ENCODE measurements at places on chromosomes 2 and 18. TPM values are rescaled to one million over a fixed set of nuclear protein-coding genes. Genes with fewer than 3 reads are reported as not detected.

The PAPOLG gene
- 11.2 TPM for total RNA-seq

The FRZB gene
- total RNA-seq = 2.0 TPM

The TAF4B gene
- total RNA-seq = 2.6 TPM

The FAM161A gene
- total RNA-seq = 2.6 TPM

The PIEZO2 gene
- total RNA-seq = 6.6 TPM

The KCNJ13 gene
- not detected for total RNA-seq

The GALNT5 gene
- total RNA-seq = 32.4 TPM

DNA sequence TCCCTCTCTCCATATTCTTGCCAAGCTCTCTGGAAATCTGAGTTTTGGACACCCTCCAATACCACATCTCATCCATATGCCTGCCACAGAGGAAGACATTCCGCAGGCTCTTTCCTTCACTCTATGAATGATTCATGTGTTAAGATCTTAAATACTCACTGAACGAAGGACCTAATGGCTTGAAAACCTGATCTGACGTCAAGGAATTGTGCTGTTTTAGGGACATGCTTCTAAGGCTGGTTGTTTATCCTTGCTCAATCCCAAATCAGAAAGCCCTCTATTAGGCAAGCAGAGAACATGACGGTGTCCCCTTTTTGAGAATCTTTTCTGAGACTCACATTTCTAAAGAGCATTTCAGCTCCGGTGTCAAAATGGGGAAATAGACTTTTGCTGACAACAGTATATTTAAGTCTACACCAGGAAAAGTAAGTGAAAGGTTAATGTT lies 83.7 kb upstream of the GALNT5 start:
- peak; percentile 100 for DNase-seq

DNA sequence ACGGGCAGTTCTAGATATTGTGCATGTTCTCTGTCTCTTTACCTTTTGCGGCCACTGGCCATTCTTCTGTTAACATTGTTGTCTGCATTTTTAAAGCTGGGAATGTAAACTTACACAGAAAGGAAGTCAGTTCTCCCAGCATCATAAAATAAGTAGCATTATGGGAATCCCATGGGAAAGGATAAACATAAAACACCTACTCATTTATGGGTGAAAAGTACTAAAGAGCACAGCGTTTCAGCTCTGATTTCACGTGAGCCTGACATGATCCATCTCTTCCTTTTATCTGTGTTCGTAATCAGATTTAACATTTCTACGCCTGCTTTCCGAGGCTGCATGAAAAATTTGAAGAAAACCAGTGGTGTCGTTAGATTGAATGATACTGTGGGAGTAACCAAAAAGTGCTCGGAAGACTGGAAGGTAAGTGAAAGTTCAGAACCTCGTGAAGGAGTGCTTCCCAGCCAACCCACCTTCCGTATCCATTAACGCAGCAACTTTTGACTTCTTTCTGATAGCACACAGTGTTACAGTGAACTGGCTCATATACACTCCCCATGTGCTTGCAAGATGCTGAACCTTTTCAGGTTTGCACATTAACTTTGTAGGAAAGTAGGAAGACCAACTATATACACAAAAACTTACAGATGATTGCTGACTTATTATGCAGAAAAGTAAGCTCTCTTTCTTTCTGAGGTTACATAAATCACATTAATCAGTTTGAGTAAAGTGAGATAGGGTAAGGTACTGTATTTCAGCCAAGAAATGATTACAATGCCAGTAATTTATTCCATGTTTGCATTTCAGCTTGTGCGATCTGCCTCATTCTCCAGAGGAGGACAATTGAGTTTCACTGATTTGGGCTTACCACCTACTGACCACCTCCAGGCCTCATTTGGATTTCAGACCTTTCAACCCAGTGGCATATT lies 86.5 kb upstream of the TTC39C start:
- peak; percentile 58 for DNase-seq

- no peak for DNase-seq
Measured at GRCh38 chr2:121211251-121211650, 73.8 kb downstream of the TFCP2L1 start.

DNA sequence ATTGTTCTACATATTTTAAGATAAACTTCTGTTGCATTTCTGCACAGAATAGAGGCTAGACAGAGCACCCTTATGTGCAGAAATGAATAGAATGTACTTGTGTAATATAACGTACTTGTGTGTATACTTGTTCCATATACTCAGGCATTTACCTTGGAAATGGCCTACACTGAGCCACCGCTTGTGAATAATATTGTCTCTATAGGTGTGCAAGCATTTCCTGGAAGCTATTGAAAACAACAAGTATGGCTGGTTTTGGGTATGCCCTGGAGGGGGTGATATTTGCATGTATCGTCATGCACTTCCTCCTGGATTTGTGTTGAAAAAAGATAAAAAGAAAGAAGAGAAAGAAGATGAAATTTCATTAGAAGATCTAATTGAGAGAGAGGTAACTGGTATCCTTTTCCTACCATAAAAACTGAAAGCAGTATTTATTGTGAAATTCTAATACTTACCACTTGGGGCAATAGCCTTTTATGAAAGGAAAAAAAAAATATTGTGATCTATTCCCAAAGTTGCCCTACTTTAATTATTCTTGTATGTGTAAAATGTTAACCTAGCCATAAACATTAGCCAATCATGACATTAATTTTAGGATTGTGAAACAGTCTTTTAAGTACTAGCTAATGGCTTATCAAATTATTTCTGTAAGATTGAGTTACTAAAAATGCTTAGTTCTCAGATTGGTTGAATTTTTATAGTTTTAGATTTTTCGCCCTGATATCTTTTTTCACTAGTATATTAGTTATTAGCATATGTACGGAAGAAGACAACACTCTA lies 18.0 kb downstream of the ZC3H15 start:
- peak; percentile 27 for DNase-seq

GRCh38 chr2:178579006-178579405 lies 98.7 kb downstream of the PLEKHA3 start:
- DNase-seq = peak; percentile 93

GRCh38 chr18:25298853-25299274 lies 53.1 kb downstream of the ZNF521 start:
- peak; percentile 94 for DNase-seq

DNA sequence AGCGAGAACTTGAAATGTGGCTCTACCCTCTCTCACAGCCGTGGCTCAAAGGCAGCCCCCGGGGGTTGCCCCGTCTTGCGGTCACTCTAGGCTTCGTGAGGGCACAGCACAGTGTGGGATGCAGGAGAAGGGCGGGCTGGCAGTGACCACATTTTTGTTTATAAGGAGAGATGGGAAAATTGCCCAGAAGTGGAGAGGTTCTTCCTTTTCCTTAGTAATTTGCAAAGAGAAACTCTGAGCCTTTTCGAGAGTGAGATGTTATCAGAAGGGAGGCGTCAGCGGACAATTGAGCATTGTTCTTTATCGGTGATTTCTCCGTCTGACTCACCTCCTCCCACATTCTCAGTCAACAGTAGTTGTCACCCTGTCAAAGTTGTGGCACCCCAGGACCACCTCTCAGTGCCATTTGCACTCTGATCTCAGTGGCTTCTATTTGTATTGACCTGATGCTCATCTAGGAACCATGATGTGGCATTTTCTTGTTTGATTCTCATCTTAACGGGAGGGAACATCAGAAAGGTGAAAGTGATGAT lies 89.6 kb downstream of the ACAA2 start:
- peak; percentile 78 for DNase-seq

GRCh38 chr2:24121469-24121868 lies 1.7 kb downstream of the PFN4 start:
- no peak for DNase-seq

DNA sequence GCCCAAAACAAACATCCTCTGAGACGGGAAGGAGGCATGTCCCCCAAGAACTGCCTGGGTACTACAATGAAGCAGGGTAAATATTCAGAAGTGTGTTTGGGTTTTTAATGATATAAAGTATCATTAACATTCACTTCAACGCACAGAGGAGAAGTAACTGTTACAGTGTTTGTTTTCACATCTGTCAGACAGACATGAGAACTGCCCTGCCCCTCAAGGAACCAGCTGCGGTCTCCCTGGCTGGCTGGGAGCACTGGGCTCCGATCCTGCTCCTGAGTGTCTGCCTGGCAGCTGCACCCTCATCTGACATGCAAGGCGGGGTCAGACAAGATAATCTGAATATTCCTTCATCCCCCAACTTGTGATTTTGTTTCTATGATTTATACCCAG lies 75.6 kb downstream of the MBP start:
- peak; percentile 49 for DNase-seq

DNA sequence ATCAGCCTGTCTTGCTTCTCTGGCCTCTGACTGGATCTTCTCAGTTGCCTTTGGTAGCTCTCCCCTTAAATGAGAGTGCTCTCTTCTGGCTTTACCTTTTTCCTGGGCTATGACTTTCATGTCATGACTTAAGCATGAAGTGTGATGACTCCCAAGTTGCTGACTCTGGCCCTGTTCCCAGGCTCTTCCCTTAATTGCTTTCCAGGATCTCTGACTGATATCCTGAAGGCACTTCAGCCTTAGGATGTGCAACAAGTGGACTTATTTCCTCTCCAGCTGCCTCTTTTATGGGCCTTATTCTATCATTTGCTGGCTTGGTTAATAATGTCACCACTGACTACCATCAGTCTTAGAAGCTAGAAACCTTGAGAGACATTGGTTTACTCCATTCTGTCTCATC lies 17.4 kb downstream of the SEMA4F start:
- peak; percentile 70 for DNase-seq

DNA sequence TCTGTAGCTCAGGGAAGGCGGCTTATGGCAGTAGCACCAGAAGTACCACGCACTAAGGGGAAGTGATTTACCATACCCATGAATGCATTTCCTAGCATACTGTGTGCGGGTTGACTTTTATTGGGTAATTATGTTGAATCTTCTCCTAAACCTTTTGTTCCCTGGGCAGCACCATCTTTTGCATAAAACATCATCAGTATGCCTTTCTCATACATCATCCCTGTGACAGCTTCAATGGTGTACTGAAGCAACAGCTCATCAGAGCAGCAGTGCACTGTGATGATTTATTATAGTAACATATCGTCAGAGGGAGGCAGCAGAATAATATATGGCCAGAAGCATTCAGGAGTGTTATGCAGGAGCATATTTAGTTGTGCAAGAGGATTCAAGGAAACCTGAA lies 204.9 kb downstream of the CDH7 start:
- no peak for DNase-seq

GRCh38 chr18:21600526-21601410 lies at the start of gene ESCO1:
Gene ESCO1 (minus strand): TSS chr18:21600704. CDS start chr18:21574843, 25,861 bp downstream.
- peak; percentile 99 for DNase-seq

DNA sequence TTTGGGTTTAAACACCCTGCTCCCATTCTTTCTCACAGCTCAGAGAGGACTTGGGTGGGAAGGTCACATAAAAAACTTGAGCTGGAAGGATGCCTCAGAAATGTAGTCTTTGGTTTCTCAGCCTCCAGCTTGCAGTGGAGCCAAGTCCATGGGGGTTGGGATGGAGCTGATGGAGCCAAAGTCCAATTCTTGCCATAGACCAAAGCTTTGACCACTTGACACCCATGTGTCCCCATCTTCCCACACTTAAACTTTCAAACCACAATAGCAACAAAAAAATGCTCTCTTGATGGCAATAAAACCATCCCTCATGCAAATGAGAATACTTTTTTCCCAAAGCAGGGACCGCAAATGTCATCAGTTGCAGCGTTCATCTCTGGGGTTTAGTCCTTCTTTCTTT lies 14.7 kb upstream of the DAW1 start:
- DNase-seq = peak; percentile 84

DNA sequence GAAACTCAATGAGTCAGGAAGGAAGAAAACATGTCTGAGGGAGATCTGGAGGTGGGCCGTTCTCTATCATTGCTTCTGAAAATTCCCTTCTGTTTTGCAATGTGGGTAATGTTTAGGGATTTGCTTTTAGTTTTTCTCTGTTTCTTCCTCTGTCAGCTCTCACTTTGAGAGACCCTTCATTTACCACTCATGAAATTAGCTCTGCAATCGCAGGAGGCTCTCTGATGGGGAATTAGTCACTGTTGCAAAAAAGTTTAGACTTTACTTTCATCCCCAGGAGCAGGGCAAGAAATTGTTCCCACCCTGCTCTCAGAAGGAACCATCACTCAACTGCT lies 80.0 kb upstream of the MAP4K3 start:
- no peak for DNase-seq

DNA sequence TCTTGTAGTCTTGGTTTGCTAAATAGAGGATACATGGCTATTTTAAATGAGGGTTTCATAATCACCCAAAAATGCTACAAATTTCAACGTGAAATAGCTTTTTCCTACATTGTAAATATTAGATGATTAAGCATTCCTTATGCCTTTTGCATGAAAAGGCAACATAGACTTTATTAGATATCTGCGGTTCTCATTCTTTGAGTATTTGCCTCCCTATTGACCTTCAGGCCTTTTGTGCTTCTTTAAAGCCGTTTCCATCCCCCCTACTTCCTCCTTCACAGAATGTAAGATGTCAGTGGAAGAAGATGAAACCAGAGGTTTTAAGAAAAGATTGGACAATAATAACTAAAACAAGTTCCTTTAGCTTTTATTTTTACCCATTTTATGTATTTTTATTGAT lies 144.1 kb downstream of the UBE2E3 start:
- peak; percentile 41 for DNase-seq

DNA sequence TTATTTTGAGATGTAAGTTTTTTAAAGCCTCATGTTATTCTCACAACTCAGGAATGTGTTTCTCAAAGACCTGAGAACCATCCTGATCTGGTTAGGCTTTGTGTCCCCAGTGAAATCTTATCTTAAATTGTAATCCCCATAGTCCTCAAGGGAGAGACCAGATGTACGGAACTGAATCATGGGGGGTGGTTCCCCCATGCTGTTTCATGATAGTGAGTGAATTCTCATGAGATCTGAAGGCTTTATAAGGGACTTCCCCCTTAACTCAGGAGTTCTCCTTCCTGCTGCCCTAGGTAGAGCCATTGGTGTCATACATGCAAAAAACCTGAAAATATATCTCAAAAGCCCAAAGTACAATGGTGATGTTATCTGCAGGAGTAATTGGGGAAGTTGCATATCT lies 836.7 kb downstream of the CBLN2 start:
- DNase-seq = peak; percentile 0

GRCh38 chr2:105765415-105766299 lies 20.9 kb downstream of the NCK2 start:
- no peak for DNase-seq

DNA sequence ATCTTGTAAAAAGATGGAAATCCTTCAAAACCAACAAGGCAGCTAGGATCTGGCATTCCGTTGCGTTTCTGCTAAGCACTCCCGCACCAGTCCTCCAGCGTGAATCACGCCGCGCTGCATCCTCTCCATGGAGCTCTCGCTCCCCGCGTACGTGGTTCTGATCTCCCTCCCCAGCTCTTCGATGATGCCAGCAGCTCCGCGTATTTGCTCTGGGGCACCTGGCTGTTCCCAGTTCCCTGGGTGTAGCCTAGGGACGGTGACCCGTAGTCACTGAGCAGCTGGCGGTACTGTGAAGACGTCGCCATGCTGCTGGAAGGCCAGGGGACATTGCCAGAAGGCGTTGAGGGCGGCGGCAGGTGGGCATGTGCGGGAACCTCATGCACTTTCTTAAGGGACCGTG lies 407.5 kb downstream of the RNF144A start:
- DNase-seq = no peak
